ENCODE measurements at places on chromosomes 7 and 10.

DNA sequence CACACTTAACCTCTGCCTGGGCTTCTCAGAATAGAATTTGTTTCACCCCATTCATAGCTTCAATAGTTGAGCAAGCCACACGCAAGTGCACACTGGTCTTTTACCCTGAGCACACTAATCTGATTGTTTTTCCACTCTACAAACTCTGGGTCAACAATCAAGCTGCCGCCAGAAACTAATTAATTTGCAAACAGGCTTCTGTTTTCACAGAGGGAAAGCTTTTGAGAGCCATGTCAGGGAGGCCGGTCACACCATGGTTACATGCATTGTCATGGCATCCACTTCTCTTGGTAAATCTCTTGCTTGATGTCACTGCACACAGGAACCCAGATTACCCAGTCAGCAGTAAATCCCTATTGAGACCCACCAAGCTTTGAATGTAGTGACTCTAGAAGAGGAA, 154.2 kb downstream of the SEMA3A start:
- DNase-seq, result no peak

GRCh38 chr10:99429517-99430095, 818 bp downstream of the GOT1 start:
- no peak for DNase-seq

- no peak for DNase-seq
These were observed 63.7 kb downstream of the LARP4B start for GRCh38 chr10:867807-868206.

- DNase-seq, result no peak
These were observed 51.6 kb downstream of the COL1A2 start for GRCh38 chr7:94446308-94446707.

GRCh38 chr10:95544783-95545500, 16.2 kb downstream of the SORBS1 start:
- DNase-seq, result no peak

GRCh38 chr7:19404912-19405329, 259.7 kb upstream of the FERD3L start:
- DNase-seq, result peak; percentile 69

DNA sequence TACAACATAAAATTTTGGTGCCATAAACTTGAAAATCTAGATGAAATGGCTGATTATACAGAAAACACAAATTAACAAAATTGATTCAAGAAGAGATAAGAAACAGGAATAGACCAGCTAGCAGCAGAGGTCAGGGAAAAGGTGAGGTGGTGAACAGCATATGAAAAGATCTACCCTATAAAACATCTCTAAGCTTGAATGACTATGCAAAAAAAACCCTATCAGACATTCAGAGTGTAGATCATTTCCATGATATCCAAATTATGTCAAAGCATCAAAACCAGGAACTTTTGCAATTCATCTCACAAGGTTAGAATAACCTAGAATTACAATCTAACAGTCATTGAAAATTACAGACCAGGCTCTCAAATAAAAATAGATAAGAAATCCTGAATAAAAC, 14.6 kb upstream of the BPGM start:
- no peak for DNase-seq

GRCh38 chr10:123795196-123795780, 96.3 kb downstream of the CPXM2 start:
- no peak for DNase-seq

- DNase-seq, result no peak
These were observed 312.4 kb downstream of the CALN1 start for GRCh38 chr7:72099784-72100183.

- no peak for DNase-seq
These were observed 133.9 kb downstream of the DKK1 start for GRCh38 chr10:52447931-52448353.

DNA sequence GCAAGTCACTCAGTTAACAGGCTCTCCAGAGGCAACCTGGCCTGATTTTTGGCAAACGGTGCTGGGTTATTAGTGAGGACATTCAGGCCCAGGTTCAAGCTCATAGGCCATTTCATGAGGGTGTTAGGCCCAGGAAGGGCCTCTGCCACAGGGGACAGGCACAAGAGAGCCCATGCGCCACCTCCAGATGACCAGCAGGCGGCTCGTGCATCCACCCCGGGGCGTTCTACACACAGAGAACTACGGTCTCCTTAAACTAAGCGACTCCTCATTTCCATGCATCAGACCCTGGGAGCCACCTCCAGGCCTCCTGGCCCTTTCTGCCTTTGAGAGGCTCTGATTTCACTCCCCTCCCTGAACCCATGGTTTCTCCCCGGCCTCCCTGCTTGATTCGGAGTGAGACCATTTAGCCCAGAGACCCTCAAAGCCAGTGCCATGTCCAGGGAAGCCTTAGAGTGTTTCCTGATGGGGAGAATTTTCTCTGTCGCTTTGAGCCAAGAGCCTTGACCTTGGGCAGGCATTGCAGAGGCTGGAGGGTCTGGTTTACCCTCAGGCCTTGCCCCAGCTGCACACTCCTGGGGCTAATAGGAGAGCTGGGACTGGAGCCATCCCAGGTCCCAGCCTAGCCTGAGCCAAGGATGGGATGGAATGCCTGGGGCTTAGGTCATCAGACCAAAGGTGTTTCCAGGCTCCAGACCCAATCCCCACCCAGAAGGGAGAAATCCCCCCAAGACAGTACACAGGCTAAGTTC, 188.0 kb downstream of the GRID1 start:
- no peak for DNase-seq

DNA sequence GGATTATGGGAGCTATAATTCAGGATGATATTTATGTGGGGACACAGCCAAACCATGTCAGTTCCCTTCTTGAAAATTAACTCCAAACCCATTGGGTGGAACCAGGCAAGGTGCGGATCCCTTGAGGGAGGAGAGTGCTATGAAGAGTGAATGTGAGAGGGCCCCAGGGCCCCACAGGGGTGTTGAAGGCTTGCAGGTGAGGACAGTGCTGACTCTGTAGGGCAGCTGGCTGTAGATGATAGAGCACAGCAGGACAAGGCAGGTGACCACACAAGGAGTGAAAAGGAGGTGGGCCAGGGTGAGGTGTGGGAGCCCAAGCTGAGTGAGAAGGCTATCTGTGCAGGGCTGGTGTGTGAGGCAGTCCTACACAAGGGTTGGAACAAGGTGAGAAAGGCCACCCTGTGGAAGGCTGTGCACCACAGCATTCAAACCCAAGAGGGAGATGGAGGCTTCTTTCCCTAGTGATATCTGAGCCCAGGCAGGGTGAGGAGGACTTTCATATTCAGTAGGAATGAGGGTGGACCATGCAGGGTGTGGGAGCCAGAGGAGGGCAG, 746.0 kb upstream of the CELF2 start:
- DNase-seq, result no peak

GRCh38 chr10:3776796-3777571, 8.0 kb downstream of the KLF6 start:
- no peak for DNase-seq

GRCh38 chr7:66306243-66306642, 101.1 kb downstream of the TPST1 start:
- peak; percentile 44 for DNase-seq

DNA sequence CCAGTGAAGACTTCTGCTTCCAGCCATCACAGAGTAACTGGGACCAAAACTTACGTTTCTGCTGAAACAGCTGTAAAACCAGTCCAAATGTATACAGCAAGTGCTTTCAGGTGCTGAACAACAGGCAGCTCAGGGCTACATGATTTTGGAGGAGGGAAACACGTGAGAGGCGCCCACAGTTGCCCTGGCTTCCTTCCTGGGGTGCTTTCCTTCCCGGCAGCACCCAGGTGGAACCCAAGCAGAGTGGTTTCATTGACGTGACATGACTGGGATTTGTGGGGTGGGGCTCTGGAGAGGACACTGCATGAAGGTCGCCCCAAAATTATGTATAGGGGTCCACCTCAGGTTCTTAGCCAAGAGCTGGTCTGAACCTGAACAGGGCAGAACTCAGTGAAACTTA, 34.2 kb downstream of the IL2RA start:
- DNase-seq, result no peak

DNA sequence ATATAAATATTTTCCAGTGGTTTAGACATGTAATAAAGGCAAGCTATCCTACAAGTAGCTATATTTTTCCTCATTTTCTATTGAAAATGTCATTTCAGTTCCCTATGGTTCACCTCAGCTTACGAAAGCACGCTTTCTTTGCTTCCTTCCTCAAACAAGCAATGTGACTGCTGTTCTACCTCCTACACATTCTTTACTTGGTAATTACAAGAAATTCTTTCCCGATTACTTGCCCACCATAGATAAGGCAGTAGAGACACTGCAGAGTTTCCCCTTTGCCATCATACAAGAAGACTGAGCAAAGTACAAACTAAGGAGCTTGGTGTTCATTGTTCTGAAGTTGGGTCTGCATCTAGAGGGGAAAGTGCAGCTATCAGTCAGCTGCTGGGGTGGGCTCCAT, 249.4 kb downstream of the CRPPA start:
- DNase-seq, result no peak

GRCh38 chr10:122264436-122264835, 6.7 kb upstream of the BTBD16 start:
- DNase-seq, result no peak

- DNase-seq, result no peak
These were observed 114.6 kb downstream of the LRMDA start for GRCh38 chr10:75546004-75546403.

DNA sequence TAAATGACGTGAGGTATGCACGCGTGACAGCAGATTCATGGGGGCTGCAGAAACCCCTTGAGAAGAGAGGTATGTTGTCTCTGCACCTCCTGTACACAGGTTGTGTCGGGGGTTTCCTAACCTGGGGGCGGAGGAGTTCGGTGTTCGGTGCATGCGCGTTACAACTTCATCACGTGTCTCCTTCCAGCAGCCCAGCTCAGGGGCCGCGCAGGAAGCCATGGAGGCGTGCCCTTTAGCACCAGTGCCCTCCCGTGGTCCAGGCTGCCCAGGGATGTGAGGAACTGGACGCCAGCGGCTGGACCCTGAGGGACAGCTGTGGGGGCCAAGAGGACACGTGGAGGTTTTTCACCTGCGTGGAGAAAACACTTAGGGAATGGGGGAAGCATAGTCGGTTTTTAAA, 186.4 kb downstream of the EBF3 start:
- no peak for DNase-seq

DNA sequence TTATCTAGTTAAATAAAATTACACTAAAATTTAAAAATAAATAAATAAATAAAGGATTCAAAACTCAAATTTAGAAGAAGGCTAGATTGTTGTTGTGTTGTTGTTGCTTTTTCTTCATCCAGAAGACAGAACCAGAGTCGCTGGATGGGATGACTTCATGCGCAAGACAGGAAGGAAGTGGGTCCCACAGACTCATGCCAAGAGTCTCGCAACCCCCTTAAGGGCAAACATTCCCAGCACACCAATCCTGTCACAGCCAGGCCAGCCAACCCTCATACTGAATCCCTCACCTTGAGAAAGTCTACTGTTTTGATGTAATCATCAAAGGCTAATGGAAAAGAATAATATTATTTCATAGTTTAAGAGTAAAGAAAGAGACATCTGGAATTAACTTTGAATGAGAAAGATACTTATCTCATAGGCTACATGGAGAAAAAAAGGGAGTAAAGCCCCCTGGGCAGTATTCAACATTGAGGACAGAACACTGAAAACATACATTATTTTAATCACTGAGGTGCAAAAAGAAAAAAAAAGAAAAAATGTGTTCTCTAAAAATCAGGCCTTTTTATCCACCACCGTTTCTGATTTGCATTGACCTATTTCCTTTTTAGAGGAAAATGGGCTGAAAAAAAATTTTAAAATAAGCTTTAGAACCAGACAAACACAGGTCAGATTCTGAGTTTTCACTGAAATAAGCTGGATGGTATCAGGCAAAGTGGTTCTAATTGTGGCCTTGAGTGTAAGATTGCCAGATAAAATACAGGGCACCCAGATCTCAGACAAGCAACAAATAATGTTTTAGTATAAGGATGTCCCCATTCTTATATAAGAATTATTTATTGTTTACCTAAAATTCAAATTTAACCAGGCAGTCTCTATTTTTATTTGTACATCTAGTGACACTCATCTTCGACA, 826.5 kb downstream of the TNS3 start:
- DNase-seq, result no peak

DNA sequence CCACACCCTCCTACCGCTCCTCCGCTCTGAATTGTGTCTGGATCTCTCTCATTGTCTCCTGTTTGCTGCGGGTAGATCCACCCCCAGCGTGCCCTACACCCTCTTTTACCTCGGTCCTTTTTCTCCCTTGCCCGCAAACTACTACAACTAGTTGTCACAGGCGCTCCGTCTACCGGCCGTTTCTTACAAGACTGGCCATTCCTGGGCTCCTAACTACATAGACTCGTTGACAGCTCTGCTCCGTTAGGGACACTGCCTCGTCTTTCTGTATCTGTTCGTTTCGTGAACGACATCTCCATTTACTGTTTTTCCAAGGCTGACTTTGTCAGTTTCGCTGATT, 786 bp downstream of the TAF3 start:
- DNase-seq, result no peak

GRCh38 chr10:58175990-58176900, 91.4 kb downstream of the IPMK start:
- DNase-seq, result no peak

DNA sequence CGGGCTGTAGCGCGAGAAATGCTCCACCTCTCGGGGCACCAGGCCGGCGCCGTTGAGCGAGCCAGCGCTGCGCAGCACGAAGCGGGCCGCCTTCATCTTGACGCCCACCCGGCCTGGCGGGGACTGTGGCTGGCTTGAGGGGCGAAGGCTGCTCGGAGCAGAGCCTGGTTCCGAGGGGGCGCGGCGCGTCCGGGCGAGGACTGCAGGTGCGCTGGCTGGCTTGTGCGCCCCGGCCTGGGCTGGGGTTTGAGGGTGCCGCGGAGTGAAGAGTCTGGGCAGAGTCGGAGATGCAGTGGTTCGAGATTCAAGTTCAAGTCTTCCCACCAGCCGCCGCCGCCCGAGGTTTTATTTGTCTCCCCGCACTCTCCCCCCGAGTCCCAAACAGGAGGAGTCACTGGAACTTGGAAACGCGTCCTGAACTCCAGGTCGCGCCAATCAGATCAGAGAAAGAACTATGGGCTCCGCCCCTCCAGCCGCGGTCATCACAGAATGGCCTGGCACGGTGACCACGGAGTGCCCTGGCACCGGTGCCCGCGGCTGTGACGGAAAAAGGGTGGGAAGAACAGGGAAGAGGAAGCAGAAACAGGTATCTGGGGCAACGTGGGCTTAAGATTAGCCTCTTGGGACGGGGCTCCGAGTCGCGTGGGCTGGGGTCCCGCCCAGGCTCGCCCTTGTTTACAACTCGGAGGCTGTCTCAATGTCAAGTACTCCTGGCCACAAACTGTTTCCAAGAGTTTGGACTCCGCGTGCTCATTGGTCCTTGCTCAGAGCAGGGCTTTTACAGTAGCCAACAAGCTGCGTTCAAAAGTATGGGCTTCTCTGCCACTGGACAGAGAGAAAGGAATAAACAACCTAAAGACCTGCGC, at the start of gene PDK4:
TSS of gene PDK4 (minus strand) at position 319 of the 866 bp plus-strand sequence. CDS start at position 96, 223 bp downstream.
- no peak for DNase-seq

Data from epithelial cell of prostate (primary cell).